ENCODE measurements at places on chromosomes 6 and 20.

GRCh38 chr6:158818581-158819212 lies 471 bp downstream of the EZR start:
- DNase-seq = no peak

- DNase-seq = no peak
Measured at GRCh38 chr20:47862574-47863240, 77.4 kb upstream of the SULF2 start.

GRCh38 chr6:16903470-16903869 lies 142.2 kb upstream of the ATXN1 start:
- no peak for DNase-seq

DNA sequence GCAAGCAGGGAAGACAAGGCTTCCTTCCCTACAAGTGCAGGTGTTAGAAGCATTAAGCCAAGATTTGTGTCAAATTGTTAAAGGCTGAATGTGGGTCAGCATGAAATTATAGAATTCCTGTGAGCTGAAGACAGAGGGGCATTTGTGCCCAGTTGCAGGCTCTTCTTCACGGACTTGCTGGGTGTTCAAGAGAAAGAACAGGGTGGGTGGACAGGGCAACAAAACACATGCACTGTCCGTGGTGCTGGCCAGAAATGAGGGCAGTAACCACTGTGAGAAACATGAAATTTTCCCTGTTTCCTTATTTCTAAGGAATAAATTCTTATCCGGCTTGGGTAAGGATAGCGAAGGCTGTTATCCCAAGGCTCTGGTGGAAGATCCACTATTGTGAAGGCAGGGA lies 579.5 kb upstream of the HTR1E start:
- DNase-seq = no peak

DNA sequence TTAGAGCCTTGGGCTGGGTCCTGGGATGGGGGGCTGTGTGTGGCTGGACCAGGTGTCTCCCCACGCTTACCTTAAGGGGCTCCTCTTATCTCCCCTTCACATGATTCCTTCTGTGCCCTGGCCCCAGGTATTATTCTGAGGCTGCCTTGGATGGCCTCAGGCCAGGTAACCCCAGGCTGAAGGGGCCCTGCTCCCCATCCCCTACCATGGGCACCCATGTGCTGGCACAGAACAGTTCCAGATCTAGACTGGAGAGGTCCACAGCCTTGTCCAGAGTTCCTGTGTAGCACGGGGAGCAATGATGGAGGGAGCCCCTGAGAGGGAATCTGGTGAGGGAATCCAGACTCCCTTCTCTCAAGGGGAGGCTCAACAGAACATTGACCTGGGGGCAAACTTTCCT lies 32.1 kb downstream of the MOCS1 start:
- DNase-seq = no peak
